ENCODE measurements at places on chromosomes 4 and X. TPM values are rescaled to one million over a fixed set of nuclear protein-coding genes. Genes with fewer than 3 reads are reported as not detected.

GRCh38 chr4:23921447-23921845, 31.6 kb upstream of the PPARGC1A start:
- no peak overlapping the region for H3K27ac ChIP-seq
- H3K4me1 ChIP-seq = no peaks in the 10 kb centered on the region
- H3K36me3 ChIP-seq = no peaks in the 10 kb centered on the region
- H3K4me3 ChIP-seq = no peak overlapping the region

DNA sequence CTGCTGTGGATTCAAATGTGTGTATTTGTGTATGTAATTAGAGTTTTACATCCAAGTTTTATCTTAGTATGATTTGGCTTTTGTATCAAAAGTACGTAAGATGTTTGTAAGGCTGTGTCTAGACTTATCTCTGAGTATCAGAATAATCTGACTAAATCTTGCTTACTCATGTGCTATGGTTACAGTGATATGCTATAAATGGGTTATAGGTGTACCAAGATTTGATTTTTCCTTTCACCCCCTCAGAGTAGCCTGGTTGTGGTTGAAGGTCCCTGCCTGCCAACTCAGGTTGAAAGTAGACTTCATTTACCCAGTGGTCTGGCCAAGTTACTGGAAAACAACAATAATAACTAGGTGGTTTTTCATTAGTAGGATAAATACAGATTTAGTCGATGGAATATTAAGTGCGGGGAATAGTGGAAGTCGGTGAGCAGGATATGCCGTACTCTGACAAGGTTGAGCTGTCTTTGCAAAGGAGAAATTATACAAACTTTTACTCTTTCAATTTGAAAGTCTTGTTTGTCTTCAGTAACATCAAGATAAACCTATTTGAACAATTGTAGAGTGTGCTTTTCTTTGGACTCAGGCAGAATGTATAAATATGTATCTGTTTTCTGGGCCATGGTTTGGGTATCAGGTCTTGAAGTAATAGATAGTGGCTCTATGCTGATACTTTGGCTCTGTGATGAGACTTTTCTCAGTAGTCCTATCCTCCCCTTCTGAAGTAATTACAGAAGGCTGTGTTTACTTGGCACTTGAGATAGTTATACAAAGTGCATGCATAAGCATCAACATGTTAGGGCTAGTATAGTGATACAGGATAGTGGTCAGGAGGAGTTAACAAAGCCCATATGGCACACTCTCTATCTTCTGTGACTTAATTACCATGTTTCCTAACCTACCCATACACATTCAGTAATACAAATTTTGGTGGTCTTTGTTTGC, 23.7 kb downstream of the BMP2K start:
- no peaks in the 10 kb centered on the region for H3K27me3 ChIP-seq
- H3K4me3 ChIP-seq = no peak overlapping the region
- DNase-seq = no peak
- no peaks in the 10 kb centered on the region for H3K4me1 ChIP-seq
- H3K36me3 ChIP-seq = no peaks in the 10 kb centered on the region

GRCh38 chrX:109629310-109629709, 4.3 kb upstream of the KCNE5 start:
- H3K36me3 ChIP-seq = no peaks in the 10 kb centered on the region
- H3K27me3 ChIP-seq = no peaks in the 10 kb centered on the region
- H3K4me1 ChIP-seq = no peaks in the 10 kb centered on the region
- no peak overlapping the region for H3K27ac ChIP-seq

DNA sequence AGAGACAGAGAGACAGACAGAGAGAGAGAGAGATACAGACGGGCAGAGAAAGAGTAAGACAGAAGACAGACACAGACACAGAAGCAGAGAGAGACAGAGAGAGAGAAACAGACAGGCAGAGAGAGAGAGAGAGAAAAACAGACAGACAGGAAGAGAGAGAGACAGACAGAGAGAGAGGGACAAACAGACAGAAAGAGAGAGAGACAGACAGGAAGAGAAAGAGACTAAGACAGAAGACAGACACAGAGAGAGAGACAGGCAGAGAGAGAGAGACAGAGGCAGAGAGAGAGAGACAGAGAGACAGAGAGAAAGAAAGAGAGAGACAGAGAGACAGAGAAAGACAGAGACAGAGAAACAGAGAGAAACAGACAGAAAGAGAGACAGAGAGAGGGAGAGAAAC, 27.2 kb upstream of the NAA11 start:
- H3K27me3 ChIP-seq = no peaks in the 10 kb centered on the region
- DNase-seq = no peak
- H3K27ac ChIP-seq = no peak overlapping the region
- no peaks in the 10 kb centered on the region for H3K4me1 ChIP-seq
- no peak overlapping the region for H3K4me3 ChIP-seq

- no peaks in the 10 kb centered on the region for H3K27me3 ChIP-seq
- peaks cover 8% of the 10 kb centered on the region for H3K4me1 ChIP-seq
- H3K27ac ChIP-seq = no peak overlapping the region
- H3K36me3 ChIP-seq = no peaks in the 10 kb centered on the region
These were observed 4.5 kb downstream of the RP2 start for GRCh38 chrX:46841346-46841745.

- H3K27me3 ChIP-seq = no peaks in the 10 kb centered on the region
- DNase-seq = no peak
- no peaks in the 10 kb centered on the region for H3K36me3 ChIP-seq
- H3K4me3 ChIP-seq = peak overlapping the region; percentile 43
- no peaks in the 10 kb centered on the region for H3K4me1 ChIP-seq
These were observed 613 bp upstream of the TMEM47 start for GRCh38 chrX:34657726-34658070.

GRCh38 chr4:6395466-6396228, 76.8 kb downstream of the PPP2R2C start:
- no peak overlapping the region for H3K4me3 ChIP-seq
- H3K36me3 ChIP-seq = no peaks in the 10 kb centered on the region
- H3K4me1 ChIP-seq = peaks cover 13% of the 10 kb centered on the region
- DNase-seq = no peak
- H3K27ac ChIP-seq = no peak overlapping the region

DNA sequence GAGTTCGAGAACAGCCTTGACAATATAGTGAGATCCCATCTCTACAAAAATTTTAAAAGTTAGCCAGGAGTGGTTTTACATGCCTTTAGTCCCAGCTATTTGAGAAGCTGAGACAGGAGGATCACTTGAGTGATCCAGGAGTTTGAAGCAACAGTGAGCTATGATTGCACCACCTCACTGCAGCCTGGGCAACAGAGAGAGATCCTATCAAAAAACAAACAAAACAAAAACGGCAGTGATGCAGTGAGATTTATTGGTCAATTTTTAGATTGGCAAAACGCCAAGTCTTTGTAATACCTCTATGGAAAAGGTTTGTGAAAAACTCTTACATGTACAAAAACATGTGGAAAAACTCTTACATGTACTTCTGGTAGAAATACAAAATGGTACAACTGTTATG, 91.3 kb downstream of the PTPN13 start:
- no peaks in the 10 kb centered on the region for H3K36me3 ChIP-seq
- no peak overlapping the region for H3K4me3 ChIP-seq
- no peaks in the 10 kb centered on the region for H3K27me3 ChIP-seq
- no peaks in the 10 kb centered on the region for H3K4me1 ChIP-seq
- H3K27ac ChIP-seq = no peak overlapping the region
- DNase-seq = no peak

DNA sequence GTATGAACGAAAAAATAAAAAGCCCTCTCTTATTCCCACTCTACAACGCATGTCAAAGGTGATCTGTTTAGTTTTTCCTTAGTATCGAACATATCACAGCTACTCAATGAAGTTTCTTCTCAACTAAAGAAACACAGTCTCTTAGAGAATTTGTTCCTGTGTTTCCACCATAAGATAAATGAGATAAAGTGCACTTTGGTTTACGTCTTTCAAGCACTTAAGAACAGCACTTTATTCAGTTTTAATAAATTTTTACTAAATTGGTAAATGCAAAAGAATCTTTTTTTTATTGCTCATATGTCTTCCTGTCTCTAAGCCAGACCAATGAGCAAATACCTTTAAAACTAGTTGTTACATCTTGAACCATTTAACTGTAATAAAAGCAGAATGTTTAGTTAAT, 259.8 kb downstream of the CHIC1 start:
- no peak for DNase-seq
- no peaks in the 10 kb centered on the region for H3K36me3 ChIP-seq
- no peak overlapping the region for H3K27ac ChIP-seq
- no peaks in the 10 kb centered on the region for H3K4me1 ChIP-seq
- H3K27me3 ChIP-seq = no peaks in the 10 kb centered on the region

DNA sequence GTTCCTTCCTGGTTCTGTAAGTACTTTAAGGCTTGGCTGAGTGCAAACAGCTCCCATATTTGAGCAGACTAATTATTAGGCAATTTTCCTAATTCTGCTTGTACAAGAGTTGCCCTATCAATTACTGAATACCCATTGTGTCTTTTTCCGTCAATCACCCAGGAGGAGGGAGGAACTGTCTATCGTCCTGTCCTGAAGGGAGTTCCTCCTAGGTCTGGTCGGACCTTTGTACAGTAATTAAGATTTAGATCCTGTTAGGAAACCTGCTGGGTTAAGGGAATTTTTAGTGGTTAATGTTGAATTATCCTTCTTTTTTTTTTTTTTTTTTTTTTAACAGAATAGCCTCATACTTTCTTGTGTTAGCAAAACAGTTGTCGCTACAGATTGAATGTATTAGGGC, 130.1 kb downstream of the KDM6A start:
- no peak for DNase-seq
- no peaks in the 10 kb centered on the region for H3K4me1 ChIP-seq
- no peaks in the 10 kb centered on the region for H3K27me3 ChIP-seq
- no peak overlapping the region for H3K4me3 ChIP-seq

Gene IL1RAPL1
- 0.59 TPM for total RNA-seq

Gene CNGA1
- total RNA-seq = 0.23 TPM

Gene MSANTD1
- total RNA-seq = 0.57 TPM

All from Panc1 (cell line).